ENCODE measurements at places on chromosomes 2 and 18. TPM values are rescaled to one million over a fixed set of nuclear protein-coding genes. Genes with fewer than 3 reads are reported as not detected.

- DNase-seq = peak; percentile 31
These were observed 384.3 kb upstream of the SYT4 start for GRCh38 chr18:43661570-43661969.

GRCh38 chr2:182072861-182073260 is 87.2 kb downstream of the PPP1R1C start:
- DNase-seq = no peak

DNA sequence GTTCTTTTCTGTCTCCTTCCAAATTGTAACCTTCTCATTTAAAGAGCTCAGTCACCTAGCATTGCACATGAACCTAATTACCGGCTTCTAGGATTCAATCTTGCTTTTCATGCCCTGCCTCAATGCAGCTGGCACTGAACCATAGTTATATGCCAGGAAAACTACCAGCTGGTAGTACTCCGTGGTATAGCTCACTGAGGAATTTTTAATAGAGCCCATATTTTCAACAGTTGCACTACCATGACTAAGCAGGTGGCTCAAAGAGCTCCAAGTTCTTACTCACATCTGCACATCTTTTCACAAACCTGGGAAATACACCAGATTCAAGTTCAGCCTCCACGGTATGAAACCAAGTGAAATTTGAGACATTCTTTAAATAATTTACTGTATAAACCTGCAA is 363.5 kb downstream of the GRB14 start:
- DNase-seq = no peak

GRCh38 chr2:179602452-179602851 is 259.0 kb downstream of the ZNF385B start:
- DNase-seq = no peak

DNA sequence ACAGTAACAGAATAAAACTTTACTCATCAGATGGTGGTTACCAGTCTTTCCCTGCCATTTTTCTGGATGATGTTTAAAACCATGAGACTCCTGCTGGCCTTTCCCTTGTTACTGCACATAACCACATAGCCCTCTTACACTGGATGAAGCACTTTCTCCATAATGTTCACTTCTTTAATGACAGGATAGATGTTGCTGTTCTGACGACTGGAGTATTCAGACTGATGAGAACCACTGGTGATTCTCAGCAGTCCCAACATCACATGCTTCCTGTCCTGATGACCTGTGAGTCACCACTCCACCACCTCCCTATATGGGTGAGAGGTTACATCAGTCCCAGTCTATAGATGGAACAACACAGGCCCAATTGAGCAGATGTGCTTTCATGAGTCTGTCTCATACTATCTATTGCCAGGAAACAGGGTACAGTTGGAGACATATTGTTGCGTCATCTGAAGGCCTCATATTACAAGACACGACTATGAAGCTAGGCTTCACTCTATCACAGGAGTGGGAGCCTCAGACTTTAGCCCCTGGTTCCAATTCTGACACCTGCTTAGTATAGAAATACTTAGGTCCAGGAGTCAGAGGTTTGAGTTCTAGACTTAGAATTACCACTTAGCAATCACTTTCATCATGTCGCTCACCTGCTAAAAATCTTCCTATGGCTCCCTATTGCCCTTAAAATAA is 145.7 kb upstream of the KLF7 start:
- DNase-seq = no peak

DNA sequence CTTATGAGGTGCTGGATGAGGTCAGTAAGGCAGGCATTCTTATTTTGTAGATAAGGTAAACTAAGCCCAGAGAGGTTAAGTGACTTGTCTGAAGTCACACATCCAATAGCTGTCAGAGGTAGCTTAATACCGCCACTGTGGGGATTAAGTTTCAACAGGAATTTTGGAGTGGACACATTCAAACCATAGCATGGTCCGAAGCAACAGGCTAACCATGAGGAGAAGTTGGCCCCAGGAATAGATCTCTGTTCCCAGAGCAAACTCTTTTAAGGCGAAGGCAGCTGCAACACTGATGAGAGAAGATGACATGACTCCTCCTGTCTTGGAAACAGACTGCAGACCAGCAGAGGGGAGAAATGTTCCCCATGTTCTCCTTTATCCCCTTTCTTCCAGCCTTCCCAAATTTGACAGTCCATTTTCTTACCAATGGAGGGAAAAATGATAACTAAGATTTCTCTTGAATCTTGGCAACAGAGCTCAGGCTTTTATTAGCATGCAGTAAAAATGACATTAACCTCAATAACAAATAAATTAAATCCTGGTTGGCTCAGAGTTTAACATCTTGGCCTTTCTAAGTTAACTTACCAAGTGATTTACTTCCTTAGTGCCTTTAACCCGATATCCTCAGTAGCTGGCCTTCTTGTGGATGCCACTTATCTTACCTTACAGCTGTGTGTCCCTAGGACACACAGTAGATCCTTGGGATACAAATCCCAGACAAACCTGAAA is 67.9 kb upstream of the STPG4 start:
- DNase-seq = peak; percentile 61

RAX gene
- polyA plus RNA-seq = not detected

DNA sequence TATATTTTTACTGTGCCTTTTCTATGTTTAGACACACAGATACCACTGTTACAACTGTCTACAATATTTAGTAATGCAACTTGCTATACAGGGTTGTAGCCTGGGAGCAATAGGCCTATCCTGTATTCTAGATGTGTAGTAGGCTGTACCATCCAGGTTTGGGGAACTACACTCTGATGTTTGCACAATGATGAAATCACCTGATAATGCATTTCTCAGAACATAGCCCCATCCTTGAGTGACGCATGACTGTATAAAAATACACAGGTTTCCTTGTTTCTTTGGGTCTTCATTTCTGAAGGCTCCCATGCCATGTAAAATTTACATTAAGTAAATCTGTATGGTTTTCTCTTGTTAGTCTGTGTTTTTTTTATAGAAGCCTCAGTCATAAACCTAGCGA is 270.9 kb upstream of the SKOR2 start:
- DNase-seq = no peak

DNA sequence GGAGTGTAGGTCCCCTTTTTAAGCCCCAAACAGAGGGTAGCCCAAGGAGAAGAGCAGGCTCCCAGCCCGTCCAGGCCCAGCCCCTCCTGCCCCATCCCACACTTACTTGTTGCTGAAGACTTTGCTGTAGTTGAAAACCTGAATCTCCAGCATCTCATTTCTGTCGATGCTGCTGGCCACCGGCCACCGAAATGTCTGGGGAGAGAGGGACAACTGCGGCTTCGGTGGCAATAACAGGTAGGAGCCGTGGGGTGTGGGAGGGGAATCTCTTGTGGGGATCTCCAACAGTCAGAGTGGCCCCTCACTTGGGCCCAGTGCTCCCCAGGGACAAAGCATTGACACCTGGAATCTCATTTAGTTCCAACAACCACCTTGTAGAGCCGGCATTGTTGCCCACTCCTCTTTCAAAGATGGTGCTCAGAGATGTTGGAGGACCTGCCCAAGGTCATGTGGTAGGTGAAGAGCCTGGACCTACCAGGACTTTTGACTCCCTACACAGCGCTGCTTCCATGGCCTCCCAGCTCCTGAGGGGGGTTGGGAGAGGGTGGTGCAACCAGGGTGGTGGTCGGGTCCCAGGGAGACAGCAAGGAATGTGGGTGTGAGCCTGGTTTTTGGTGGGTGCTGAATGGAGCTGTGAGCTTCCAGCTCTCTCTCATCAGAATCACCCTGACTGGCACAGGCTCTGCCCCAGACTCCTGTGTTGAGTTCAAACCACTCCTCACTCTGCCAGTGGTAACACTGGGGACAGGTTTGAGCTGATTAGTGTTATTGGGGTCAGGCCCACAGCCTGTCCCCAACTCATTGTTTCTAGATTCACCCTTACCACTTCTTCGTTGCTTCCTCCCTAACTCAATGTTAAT is 50.0 kb upstream of the OTOF start:
- no peak for DNase-seq

DNA sequence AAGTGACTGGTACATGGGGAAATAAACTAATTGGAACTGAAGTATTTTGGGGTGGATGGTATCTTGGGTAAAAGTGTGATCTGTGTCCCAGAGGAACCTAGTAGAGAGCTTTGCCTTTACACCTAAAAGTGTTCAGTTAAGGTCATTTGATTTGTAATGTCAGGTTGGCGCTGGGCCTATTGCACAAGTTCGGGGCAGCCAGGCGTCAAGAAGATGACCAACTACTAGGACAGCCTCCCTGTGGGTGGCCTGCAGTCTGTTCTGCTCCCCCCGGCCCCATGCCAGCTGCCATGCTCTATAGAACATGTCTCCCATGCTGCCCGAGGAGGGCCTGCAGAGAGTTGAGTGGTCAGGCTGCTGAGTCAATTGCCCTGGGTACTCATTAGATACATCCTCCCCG is 10.1 kb downstream of the RRM2 start:
- no peak for DNase-seq

GRCh38 chr2:233867993-233868532 is at the start of gene MSL3B:
Gene MSL3B, minus strand, starts transcription at chr2:233868386.
- peak; percentile 56 for DNase-seq

- no peak for DNase-seq
These were observed 24.0 kb downstream of the HS1BP3 start for GRCh38 chr2:20626698-20627513.

GRCh38 chr2:3277748-3278520 is 99.7 kb downstream of the EIPR1 start:
- DNase-seq = peak; percentile 22

DNA sequence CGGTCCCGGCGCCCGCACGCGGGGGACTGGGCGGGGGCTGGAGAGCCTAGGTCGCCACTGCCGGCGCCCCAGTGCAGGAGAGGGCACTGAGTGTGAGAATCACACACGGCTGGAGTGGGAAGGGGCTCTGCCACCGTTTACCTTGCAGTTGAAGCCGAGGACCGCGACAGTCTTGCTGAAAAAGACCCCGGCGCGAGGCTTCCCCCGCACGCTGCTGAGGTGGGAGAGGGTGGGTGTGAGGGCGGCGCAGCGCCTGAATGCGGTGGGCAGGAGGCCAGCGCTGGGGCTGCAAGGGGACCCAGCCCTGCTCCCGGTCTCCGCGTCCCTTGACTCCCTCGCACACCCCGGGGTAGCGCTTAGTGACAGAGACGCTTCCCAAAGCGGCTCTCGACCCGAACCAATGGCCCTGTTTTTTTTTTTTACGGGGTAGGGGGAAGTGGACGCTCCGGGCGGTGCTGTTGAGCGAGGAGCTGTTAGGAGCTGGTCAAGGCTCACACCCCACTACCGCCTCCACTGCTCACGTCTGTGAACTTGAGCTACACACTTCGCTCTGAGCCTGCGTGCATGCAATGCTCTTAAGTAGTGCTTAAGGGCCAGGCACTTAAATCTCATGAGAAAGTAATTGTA is 794 bp downstream of the NOTO start:
- peak; percentile 43 for DNase-seq

GRCh38 chr2:17662723-17663122 is 90.9 kb downstream of the SMC6 start:
- no peak for DNase-seq

BCL2 gene
- 6.0 TPM for polyA plus RNA-seq

- no peak for DNase-seq
These were observed 31.6 kb downstream of the GBX2 start for GRCh38 chr2:236136538-236136937.

ADAM23 gene
- 2.5 TPM for polyA plus RNA-seq

GRCh38 chr2:3602553-3603339 is 7.8 kb downstream of the COLEC11 start:
- no peak for DNase-seq

GRCh38 chr2:144989579-144990270 is 469.8 kb upstream of the ZEB2 start:
- no peak for DNase-seq

Measured in kidney (tissue), 22 donors.